ENCODE measurements at places on chromosomes 2 and 18.

- no peak for DNase-seq
Measured at GRCh38 chr2:240856151-240856980, 12.3 kb upstream of the AGXT start.

DNA sequence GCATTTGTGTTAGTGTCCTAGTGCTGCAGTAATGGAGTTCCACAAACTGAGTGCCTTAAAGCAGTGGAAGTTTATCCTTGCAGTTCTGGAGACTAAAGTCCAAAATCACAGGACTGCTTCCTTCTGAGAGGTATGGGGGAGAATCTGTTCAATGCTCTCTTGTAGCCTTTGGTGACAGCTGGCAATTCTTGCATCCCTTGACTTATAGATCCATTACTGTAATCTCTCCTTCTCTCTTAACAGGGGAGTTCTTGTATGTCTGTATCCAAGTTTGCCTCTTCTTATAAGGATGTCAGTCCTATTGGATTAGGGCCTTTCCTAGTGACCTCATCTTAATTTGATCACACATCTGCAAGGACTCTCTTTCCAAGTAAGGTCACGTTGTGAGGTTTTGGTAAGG lies 69.9 kb downstream of the XRCC5 start:
- no peak for DNase-seq

- no peak for DNase-seq
Measured at GRCh38 chr2:230601510-230601909, 111.1 kb upstream of the CAB39 start.

- DNase-seq = no peak
Measured at GRCh38 chr18:65124633-65125032, 626.2 kb upstream of the CDH7 start.

DNA sequence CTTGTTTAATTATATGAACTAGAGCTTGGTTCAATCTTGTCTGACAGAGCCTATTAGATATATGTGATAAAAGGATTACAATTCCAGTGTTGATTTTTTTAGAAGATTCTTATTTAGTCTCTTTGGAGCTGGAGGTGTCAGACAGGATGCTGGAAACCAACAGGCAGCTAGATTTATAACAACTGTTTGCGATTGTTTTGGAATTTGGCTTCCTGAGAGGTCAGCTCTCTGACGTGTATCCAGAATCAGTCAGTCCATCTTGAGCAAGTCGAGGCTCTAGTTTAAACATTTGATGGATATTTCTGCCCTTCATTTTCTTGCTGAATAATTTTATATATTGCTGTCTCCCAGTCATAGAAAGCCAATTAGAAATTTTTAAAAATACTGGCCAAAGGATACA lies 1062.9 kb downstream of the DPP10 start:
- no peak for DNase-seq

DNA sequence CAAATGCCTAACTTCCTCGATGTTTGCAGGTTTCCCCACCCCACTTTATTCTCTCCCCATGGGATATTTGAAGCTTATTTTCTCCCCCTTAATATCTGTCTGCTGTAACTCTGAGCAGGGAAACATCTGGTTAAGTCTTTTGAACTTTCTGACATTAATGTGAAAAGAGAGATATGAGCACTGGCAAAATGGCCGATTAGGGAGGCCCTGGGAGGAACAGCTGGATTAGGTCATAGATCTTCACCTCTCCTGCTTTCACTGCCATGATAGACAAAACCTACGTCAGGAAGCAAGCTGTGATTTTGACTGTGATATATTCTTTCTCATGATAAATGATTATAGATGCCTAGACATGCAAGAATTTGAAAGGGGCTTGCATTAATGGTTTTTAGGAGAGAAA lies 43.6 kb downstream of the LYPD6B start:
- DNase-seq = no peak

- DNase-seq = no peak
Measured at GRCh38 chr2:150474326-150475074, 13.0 kb downstream of the RND3 start.

DNA sequence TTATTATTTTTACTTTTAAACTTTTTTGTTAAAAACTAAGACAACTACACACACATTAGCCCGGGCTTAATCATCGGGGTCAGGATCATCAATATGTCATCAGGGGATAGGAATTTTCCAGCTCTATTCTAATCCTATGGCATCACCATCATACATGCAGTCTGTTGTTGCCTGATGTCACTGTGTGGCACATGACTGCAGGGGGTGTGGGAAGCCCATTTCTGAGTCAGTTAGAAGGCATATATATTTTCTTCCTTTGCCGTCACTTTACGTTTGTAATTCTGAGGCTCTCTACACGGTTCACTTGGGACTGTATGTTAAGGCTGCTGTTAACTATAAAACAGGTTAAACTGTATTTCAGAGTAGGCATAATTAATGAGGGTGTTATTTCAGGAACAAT lies 144.4 kb upstream of the ITGA6 start:
- DNase-seq = no peak

DNA sequence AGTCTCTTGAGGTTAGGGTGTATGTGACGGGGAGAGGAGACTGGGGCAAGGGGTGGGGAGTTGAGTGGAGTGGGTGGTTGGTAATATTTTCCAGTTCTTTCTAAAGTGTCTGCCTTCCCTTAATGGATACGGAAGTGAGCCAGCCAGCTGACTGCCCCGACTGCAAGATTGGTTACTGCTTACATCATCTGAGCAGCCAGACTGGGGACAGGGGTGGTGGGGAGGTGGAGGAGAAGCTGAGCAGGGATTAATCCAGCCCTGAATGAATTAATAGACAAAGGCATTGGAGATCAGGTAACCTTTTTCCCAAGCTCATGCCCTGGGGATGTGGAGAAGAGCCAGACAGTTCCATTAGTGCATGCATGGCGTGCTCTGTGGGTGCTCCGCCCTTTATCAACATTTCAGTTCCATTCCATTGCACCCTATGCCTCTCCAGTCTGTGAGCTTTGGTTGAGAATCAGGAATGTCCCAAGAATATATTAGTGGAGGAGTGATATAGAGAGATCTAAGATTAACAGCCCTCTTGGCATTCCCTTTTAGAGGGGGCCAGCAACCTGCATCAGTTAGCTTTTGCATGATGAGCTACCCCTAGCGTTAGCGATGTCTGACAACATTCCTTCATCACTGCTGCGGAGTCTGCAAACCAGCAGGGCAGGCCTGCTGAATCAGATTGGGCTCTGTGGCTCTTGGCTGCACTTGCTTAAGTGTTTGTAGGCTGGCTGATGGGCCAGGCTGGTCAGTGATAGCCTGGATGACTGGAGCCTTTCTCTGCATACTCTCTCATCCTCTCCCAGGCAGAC lies 67.4 kb downstream of the TNP1 start:
- no peak for DNase-seq

GRCh38 chr2:168890006-168890782 lies at the start of gene SPC25:
Gene SPC25, minus strand, starts transcription at chr2:168890430. Its CDS starts 911 bp downstream, at chr2:168889519.
- peak; percentile 93 for DNase-seq

DNA sequence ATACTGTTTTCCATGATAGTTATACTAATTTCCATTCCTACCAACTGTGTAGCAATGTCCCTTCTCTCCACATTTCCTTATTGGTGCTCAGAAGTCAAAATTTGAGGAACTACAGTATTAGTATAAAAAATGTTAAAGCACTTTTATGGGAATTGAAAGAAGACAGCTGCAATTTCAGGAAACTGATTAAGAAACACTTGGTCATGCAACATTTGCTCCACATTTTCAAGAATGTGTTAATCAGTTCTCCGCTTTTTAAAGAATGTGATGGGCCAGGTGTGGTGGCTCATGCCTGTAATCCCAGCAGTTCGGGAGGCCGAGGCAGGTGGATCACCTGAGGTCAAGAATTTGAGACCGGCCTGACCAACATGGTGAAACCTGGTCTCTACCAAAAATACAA lies 33.6 kb upstream of the MGAT4A start:
- no peak for DNase-seq

DNA sequence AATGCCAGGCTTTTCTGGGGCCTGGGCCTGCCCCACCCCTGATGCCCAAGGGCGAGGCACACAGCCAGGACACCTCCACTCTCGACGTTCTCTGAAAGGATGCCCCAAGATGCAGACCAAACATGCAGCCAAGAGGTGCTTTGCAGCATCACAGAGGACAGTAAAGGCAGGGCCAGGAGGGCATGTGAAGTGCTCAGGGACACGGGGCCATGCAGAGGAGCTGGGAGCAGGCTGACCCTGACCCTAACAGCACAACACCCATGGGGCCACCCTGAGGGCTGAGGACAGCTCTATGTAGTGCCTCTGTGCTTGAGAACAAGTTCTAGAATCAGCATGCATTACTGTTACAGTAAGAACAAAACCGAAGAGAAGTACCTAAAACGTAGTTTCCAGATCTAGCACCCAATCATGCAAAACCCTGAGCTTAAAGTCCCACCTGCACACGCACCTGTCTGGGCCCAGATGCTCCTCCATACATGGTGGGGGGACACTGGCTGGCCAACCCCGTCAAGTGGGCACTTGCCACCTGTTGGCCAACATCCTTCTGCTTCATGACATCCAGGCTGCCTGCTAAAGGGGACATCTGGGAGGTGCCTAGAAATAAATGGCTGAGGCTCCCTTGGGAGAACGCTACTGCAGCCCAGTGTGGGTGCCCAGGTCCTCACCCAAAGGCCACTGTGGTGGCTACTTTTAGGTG lies 15.4 kb downstream of the HS6ST1 start:
- DNase-seq = no peak

GRCh38 chr2:25838152-25838756 lies 40.0 kb downstream of the ASXL2 start:
- DNase-seq = no peak

DNA sequence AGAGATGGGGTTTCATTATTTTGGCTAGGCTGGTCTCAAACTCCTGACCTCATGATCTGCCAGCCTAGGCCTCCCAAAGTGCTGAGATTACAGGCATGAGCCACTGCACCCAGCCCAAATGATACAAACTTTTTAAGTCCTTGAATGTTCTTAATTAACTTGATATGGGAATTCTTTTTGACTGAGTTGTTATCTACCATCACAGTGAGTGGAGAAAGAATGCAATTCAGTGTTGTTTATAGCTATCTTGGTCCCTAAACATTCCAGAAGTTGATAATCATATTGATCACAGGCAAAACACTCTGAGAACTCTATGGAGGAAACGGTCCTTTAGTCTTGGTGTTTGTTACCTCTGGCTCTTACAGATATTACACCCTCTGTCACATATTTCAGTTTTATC lies 1072.5 kb downstream of the SUCLG1 start:
- DNase-seq = no peak
